Epithelial cell of prostate (primary cell): ENCODE measurements at places on chromosomes 2 and 18.

GRCh38 chr2:156867201-156867600 is 390.3 kb upstream of the GALNT5 start:
- DNase-seq, result no peak

DNA sequence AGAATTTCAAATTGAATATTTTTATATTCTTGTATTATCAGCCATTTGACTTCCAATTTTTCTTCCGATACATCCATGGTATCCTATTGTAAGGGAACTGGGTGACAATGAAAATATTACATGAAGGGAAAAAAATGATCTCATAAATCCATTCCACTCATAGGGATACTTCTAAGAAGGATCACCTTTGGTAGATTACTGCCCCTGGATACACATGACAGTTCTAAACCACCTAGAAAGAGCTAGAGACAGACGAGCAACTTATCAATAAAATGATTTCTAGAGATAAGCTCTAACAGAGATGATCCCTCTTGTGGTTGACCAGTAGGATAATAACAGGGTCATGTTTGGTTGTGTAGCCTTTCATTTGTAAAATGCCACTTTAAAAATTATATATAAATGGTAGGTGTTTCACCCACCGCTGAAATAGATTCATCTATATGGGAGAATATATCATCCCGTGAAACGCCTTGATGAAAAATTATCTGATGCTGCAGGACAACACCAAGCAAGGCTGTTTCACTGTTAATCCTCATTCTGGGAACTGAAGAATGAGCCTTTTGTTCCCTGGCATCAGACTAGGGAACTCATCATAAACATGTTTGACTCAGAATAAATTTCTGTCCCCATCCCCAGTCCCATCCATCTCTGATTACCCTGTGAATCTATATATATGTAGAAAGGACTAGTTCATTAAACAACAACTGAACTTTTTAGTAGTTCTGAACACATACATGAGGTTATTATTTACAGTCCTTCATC is 180.0 kb downstream of the TCF4 start:
- no peak for DNase-seq

DNA sequence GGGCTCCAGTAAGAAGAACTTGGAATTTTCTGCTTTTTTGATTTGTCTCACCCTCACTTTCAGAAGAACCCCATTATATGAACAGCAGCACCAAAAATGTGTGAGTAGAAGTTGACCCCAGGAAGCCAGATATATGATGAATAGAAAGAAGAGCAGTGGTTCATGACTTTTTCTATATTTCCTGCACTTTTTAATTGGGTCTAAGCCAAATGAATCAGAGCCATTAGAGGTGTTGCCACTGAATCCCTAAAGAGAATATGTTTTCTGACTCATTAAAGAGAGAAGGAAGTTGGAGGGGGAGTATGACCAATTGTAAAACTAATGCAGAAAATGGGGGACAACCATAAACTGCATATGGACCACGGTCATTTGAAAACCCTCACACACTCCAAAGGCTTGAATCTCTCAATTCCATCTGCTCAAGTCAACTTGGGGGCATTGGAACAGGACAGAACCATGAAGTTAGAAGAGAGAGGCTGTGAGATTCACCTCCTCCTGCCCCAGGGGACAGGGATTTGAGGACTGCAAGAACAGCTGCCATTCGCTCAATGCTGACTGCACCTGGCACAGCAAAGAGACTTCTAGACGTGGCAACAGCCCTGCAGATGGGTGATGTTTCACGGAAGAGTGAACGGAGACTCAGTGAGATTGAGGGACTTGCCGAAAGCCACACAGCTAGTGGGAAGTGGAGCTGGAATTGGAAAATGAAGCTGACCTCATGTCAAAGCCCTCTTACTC is 3.0 kb downstream of the DAPL1 start:
- no peak for DNase-seq

DNA sequence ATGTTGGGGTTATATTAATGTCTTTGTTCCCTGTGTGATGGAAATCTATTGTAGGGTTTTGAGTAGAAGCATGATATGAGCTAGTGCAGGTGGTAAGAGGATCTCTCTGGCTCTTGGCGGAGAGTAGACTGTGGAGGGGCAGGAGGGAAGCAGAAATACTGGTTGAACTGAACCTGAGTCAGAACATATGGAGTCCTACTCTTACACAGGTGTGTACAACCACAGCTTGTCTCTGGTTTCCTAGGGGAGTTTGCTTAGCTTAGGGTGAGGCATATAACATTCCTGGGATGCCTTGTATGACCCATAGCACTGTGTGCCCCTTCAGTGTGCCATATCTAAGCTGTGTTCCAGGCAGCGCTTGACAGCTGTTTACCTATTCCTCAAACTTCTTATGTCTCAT is 97.3 kb upstream of the GCFC2 start:
- peak; percentile 91 for DNase-seq

DNA sequence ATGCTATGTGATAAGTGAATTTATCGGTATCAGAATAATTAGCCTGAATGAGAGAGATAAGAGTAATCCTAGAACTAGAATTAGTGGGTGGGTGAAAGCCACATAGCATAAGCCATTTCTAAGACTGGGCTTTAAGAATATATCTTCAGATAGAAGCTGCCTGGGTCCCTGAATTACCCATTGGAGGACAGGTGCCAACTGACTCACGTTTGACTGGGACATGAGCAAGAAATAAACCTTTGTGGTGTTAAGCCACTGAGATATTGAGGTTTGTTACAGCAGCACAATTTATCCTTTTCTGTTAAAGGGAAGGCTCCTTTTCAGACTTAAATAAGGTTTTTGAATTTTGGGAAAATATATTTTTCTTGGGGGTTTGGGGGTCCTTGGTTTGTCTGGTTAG is 95.9 kb downstream of the POLE4 start:
- DNase-seq, result no peak

GRCh38 chr2:219252084-219252483 is 959 bp upstream of the TUBA4B start:
- DNase-seq, result no peak

DNA sequence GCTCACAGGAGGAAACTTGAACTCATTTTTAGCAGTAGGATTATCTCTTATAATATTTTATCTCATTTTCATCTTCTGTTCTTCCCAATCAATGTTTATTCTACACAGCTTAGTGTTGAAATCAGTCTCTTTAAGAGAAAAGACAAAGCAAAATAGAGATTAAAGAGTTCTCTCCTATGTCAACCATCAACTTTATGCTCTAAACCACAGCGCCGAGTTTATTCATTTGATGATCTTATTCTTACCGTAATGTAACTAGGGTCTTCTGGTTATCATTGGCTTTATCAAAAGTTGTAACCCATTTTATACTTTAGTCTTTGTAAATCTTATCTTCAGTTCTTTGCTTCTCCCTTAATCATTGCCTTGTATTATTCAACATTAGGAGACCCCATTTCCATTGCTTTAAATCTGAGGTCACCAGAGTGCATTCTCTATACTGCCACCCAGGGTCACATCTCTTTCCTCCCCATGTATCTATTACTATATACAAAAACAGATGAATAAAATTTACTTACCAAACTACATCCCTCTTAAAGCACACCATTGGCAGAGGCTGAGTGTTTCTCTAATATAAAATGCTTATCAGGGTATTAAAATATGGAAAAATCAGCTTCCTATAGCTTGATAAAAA is 22.8 kb upstream of the ERMN start:
- no peak for DNase-seq

- DNase-seq, result no peak
Measured at GRCh38 chr2:37142546-37142945, 14.2 kb downstream of the EIF2AK2 start.

GRCh38 chr18:11259469-11260150 is 110.2 kb upstream of the PIEZO2 start:
- no peak for DNase-seq

- no peak for DNase-seq
Measured at GRCh38 chr2:37904993-37905392, 20.1 kb upstream of the RMDN2 start.

GRCh38 chr2:2868085-2868484 is 509.5 kb downstream of the EIPR1 start:
- DNase-seq, result no peak

DNA sequence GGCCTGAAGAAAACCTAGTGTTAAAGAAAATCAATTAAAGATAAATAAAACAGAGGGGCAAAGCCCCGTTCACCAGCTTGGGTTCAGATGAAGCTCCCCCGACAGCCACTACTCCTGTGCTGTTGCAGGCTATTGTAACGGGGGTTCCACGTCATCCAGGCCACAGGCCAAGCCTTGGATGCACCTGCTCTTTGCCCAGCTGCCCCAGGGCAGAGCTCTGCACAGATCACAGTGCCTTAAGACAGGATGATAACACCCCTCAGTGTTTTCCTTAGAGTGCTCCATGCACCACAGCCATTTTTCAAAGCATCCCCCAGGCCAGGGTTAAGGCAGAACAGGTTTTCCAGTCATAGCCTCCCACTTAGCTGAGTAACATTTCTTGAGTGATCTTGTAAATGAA is 32.0 kb downstream of the FASTKD2 start:
- DNase-seq, result no peak

DNA sequence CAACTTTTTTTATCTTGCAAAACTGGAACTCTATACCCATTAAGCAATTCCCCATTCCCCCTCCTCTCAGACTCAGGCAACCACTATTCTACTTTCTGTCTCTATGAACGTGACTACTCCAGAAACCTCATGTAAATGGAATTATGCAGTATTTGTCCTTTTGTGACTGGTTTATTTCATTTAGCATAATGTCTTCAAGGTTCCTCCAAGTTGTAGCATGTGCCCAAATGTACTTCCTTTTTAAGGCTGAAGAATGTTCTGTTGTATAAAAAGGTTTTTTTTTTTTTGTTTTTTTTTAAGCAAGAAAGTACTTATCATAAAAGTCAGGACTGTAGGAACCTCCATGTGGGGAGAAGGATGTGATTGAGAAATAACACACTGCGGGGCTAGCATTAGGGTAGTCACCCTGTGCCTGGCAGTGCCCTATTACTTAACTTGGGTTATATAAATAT is 262.9 kb upstream of the FBXO11 start:
- no peak for DNase-seq

- DNase-seq, result no peak
Measured at GRCh38 chr2:230924470-230925341, at the start of gene GPR55. Gene GPR55, minus strand, starts transcription at chr2:230925242. Its CDS starts 14,280 bp downstream, at chr2:230910962.

DNA sequence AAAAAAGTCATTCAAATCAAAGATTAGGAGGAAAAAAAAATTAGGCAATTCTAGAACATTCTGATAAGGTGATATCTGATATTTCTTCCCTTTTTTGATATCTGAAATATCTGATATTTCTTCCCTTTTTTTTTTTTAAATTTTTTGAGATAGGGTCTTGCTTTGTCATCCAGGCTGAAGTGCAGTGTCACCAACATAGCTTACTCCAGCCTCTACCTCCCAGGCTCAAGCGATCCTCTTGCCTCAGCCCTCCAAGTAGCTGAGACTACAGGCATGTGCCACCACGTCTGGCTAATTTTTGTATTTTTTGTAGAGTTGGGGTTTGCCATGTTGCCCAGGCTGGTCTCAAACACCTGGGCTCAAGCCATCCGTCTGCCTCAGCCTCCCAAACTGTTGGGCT is 33.9 kb downstream of the MEX3C start:
- DNase-seq, result no peak

GRCh38 chr2:125567100-125567499 is 1088.9 kb upstream of the GYPC start:
- no peak for DNase-seq

DNA sequence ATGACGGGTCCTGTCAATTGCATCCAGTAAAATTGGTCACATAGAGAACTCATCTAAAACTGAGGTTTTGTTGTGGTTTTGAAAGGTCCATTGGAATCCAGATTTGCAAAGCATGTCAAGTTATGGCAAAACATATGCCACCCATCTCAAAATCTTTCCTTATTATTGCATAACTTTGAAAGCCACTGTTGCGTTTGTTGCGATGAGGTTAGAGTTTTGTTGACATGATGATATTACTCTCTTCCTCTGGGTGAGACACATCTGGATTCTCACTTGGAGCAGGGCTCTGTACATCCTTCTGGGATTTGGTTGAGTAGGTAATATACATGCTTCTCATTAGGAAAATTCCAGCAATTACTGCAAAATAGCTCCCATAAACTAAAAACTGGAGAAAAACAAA is 20.6 kb downstream of the SCYGR5 start:
- no peak for DNase-seq

DNA sequence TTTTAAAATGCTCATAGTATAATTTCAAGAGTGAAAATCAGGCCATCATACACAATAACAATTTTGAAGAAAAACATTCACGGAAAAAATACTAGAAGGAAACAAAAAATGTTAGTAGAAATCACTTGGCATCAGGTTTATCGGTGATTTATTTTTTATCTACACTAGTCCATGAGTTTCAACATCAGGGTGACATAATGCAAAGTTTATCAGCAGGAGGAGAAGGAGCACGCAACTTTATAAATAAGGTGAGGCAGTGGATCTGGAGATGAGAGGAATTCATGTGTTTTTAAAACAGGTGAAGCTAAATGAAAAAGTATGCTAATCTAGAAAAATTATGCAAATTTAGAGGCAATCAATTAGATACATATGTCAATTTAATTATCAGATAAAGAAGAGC is 54.2 kb downstream of the MGAT4A start:
- DNase-seq, result no peak

DNA sequence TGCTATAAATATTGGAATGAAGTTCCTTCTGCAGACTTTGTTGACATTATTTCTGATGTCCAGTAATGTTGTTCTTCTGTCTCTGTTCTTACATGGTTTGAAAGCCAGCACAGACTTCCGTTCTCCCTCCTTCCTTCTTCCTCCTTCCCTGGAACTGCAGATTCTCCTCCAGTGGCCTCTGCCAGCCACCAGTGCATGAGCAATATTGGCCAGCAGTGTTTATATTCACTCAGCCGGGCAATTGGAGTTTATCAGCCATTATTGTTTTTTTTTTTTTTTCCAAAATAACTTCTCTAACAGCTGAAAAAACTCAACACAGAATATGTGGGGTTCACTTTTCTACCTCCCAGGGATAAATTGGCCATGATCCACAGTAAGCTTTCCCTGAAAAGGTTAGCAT is 86.8 kb downstream of the ADCYAP1 start:
- no peak for DNase-seq

GRCh38 chr2:104938231-104938941 is 84.5 kb downstream of the POU3F3 start:
- no peak for DNase-seq

DNA sequence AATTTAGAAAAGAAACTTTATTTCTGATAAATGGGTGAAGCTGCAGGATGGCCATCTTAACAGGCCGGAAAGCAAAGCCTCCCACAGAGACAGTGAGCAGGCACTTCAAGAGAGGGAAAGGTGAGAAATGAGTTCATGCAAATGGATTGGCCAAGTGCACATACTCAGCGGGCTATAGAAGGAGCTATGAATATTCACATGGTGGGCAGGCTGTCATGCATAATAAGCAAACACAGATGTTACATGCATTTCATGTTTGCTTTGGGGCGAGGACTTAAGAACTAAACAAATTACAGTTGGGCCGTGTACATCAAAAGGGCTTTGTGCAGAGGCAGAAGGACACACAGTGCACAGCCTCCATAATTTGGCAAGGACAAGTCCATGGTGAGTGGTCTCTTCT is 69.8 kb upstream of the MAL start:
- DNase-seq, result no peak

GRCh38 chr2:188610050-188610444 is 318.4 kb downstream of the GULP1 start:
- DNase-seq, result no peak
